ENCODE measurements at places on chromosomes 1 and 21.
A peak's percentile ranks its signal among the peaks of the same experiment; 100 is the strongest.

DNA sequence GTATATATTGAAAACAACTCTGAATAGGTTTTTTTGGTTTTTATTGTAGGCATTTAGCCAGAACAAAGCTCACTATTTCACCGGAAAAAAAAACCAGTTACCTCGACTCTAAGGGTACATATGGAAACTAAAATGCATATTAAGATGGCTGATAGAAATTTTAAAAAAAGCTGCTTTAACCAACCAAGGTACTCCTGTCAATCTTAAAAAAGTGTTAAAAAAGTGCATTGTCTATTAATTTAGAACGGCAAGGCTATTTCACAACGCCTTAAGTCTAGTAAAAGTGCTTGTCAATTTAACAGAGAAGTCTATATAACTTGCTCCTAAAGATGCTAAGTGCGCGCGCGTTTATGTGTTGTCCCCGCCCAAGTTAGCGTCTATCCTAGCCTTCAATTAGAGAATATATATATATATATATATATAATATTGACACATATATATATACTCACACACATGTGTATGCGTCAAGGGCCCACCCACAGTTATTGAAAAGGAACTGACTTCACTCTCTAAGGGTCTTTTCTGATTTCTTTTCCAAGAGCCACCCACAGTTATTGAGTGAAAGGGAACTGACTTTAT lies 934 bp downstream of the ASPM start:
- no peak for DNase-seq

GRCh38 chr21:46227811-46228344 lies 696 bp downstream of the LSS start:
- DNase-seq = no peak

DNA sequence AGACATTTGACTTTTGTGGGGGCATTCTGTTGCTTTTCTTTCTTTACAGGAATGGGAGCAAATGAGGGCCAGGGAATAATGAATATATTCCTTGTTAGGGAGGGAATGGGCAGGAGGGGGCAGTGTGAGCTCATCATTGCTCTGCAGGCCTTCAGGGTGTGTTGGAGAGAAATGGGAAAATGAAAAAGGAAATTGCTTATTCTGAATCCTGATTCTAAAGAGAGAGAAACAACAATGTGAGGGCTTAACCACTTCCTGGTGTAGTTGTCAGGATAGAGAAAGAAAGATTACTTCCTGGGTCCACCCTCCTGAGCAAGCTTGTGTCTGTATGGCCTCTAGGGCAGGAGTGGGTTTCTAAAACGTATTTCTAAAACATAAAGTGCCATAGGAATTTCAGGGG lies 28.3 kb downstream of the VANGL2 start:
- no peak for DNase-seq

GRCh38 chr1:229629261-229629660 lies 3.2 kb downstream of the URB2 start:
- no peak for DNase-seq

DNA sequence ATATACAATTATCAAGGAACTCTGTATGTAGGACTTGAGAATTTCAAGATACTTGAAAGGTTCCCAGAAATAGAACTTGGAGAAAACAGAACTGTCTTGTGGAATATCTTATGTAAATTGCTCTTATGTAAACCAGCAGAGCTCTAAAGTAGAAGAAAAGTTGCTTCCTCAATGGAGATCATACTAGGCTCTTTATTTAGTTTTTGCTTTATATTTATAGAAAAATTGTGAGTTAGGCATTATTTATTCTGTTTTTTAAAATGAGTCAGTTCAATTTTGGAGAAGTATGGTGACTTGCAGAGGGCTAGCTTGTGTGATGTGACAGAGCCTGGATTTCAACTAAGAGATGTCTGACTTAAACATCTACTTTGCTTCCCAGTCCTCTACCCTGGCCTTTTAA lies 40.4 kb downstream of the ATP6V1G3 start:
- DNase-seq = no peak

DNA sequence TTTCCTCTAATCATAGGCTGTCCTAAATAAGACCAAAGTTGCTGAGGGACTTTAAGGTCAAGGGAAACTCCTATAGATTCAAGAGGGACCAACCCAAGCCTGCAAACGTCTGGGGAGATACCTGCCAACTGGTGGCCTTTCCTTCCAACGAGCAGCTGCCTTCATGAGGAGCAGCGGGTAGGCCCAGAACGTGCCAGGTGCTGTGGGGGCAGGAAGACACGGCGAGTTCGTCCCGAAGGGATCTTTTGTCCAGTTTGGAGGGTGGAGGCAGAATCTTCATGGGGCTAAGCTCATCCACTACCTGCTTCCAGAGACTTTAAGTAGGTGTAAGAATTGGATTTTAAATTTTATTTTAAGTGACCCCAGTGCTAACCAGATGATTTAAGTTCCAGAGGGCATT lies 26.0 kb upstream of the SLC26A9 start:
- DNase-seq = no peak

DNA sequence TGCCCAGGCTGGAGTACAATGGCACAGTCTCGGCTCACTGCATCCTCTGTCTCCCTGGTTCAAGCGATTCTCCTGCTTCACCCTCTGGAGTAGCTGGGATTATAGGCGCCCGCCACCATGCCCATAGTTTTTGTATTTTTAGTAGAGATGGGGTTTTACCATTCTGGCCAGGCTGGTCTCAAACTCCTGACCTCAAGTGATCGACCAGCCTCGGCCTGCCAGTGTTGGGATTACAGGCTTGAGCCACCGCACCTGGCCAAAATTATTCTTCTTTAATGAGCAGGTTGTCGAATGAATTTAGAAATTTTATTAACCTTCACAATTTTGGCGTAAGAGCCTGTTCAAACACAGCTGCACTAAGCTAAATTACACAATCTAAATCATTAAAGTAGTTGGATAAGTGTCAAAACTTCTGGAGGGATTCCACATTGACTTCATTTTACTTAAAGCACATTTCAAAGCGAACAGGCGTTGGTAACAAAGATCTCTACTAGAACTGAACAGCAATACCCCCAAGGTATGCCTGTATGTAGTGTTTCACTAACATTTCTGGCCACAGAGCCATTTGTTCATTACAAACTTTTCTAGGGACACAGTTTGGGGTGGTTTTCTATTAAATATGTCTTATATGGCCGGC lies 5.2 kb upstream of the CTH start:
- no peak for DNase-seq

DNA sequence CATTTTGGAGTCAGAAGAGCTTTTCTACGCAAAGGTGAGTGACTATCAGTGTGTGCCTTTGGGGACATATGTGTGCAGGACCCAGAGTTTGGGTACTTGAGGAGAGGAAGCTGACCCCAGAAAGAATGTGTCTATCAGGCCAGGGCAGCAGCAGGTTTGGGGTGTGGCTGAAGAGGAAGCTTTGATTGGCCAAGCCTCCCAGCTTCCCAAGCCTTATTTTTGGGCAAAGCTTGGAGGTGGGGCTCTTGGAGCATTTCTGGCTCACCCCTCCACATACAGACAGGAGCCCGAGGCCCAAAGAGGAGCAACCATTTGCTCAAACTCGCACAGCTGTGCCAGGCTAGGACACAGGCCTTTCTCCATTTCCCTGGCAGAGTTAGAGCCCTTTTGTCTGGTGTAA lies 4.7 kb downstream of the GPR3 start:
- DNase-seq = no peak

DNA sequence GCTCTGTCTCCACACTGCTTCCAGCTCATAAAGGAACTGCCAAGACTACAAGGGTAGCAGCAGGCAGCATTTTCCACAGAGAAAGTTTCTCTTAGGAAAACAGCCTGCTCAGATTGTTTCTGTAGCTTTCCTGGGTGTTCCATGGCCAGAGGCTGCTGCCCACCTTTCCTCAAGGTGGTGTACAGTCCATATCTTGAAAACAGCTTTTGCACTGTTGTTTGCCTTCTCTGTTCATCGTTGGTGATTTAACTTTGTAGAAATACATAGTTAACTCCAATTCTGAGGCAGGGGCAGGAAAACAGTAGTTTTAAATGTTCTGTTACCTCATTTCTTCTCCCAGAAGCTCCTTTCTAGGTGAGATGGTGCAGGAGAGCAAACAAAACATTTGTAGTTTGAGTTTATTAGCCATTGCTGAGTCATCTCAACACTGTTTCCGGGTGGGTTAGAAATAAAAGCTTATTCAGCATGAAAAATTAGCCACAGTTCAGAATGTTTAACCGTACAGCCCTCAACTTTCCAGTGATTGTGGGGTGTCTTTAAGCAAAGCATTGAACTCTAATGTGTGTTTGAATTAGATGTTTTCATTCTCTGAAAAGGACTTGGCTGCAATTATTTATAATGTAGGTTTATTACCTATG lies 41.7 kb downstream of the DIP2A start:
- peak; percentile 30 for DNase-seq

Measured in NCI-H1436 (cell line).